Stromal cell of bone marrow (primary cell): ENCODE measurements at places on chromosomes 6 and 20.

DNA sequence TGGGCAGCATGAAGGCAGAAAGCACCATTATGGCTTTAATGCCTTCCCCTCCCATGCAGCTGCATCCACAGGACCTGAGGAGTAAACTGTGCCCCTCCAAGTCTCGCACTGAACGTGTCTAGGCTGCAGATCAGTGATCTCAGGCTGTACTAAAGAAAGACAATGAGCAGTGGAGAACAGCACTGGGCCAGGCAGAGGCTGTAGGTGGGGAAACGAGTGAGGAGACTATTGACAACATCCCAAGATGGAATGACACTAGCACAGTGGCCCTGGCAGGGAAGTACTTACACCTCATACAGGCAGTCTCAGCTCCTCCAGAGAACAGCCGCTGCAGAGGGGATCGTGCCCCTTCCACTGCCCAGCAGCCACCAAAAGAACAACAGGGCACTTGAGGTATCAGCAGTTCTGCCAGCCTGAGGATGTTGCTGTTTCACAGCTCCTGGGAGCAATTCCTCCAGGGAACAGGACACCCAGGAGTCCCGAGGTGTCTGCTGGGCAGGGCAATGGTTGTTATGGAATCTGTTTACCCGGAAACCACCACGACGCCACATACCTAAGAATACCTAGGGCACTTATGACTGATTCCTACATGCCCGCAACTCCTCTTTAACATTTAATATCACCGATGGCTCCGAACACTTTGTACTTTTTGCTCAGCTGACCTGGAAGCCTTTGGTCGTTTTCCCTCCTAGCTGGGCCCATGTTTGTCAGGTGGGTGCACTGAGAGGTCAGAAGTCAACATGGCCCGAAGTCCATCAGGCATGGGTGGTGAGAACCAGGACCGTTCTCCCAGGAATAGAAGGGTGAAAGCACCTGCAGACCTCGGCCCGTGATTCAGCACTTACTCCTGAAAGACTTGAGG, 79.1 kb downstream of the SLC22A23 start:
- DNase-seq, result no peak

GRCh38 chr6:112228480-112229332, 25.7 kb downstream of the LAMA4 start:
- DNase-seq, result no peak

GRCh38 chr20:21003902-21004301, 102.3 kb downstream of the LINC00237 start:
- DNase-seq, result no peak

GRCh38 chr6:106128981-106129781, 43.0 kb downstream of the PRDM1 start:
- peak; percentile 81 for DNase-seq

GRCh38 chr20:50085481-50086365, 27.2 kb downstream of the UBE2V1 start:
- DNase-seq, result peak; percentile 49

DNA sequence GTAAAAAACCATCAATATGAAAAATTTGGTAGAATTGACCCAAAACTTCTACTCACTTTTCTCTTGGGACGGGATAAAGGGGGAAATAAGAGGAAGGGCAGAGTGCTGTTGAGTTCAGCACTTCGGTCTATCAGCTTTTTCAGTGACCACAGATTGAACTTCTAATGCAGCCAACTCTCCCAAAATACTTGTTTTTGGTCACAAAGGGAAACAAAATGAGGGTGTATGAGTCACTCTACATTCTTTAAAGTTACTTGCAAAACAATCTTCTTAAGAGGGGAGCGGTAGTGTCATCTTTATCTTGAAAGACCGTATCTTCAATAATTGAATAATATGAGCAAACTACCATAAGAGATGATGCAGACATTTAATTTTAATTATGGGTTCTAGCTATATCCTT, 661.3 kb downstream of the CD109 start:
- peak; percentile 29 for DNase-seq

DNA sequence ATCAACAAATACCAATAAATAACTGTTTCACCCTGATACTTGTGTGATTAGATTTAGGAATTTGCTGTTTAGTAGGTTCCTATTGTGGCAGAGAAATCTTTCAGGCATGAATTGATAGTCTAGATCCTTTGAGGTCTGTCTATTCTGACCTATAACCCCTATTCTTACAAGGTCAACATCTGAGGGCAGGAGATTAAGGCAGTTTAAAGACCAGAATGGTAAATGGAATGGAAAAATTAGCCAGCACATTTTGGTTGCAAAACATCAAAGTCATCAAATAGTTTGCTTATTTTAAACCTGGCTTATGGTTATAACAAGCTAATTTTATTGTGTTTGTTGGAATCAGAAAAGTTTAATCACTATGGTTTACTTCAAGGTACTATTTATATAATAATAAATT, 78.4 kb downstream of the LIN28B start:
- no peak for DNase-seq

- no peak for DNase-seq
Observed at GRCh38 chr20:51009303-51010042, 13.4 kb downstream of the KCNG1 start.

DNA sequence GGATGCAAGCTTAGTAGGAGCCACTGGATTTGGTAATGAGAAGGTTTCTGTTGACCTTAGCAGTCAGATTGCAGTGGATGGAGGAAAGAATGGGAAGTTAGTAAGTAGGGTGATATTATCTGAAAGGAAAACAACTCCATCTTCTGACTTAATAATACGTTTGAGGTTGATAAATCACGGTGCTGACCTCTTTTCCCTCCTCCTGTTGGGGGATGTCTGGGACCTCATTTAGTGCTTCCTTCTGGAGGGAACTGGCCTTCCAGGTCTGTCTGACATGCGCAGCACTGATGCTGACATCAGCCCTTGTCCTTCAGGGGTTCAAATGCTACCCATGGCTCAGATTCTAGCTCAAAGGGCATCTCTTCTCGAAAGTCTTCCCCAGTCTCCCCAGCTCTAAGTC, 48.2 kb upstream of the AKAP12 start:
- no peak for DNase-seq

- peak; percentile 81 for DNase-seq
Observed at GRCh38 chr6:89034586-89035251, 45.8 kb upstream of the PNRC1 start.

DNA sequence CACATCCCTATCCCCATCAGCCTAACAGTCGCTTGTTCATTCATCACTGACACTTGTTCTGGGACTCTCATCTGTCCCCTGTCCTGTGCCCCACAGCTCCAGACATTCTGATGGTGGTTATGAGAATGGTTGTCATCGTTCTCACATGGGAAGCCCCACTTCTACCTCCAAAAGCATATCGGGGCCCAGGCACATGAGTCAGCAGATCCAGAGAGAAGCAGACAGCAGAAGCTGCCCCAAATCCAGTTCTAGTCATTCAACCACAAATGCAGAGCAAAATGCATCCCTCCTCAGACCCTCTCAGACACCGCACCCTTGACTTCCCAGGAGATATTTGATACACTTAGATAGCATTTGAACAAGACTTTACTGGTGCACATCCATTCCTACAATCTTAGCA, 106.0 kb downstream of the FOXF2 start:
- no peak for DNase-seq

- no peak for DNase-seq
Observed at GRCh38 chr6:34748757-34749156, 8.5 kb upstream of the SNRPC start.

DNA sequence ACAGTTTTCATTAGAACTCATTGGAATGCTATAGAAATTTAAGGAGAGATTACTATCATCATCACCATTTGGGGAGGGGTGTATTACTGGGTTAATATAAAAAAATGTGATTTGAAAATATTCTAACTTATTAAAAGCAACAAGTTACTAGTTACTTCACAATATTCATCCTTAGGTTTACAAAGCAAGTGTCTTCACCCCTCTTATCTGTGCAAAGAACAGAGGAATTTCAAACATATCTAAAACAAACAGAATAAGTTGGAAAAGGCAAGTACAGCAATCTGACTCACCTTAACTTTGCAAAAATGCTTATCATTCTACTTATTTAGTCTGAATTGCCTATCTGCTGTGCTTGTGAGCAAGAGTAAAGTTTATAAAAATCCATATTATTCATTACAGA, 32.9 kb downstream of the DCBLD1 start:
- DNase-seq, result no peak

- DNase-seq, result no peak
Observed at GRCh38 chr6:138005846-138006245, 101.4 kb downstream of the PERP start.

- DNase-seq, result no peak
Observed at GRCh38 chr6:145110109-145110508, 625.2 kb downstream of the EPM2A start.

DNA sequence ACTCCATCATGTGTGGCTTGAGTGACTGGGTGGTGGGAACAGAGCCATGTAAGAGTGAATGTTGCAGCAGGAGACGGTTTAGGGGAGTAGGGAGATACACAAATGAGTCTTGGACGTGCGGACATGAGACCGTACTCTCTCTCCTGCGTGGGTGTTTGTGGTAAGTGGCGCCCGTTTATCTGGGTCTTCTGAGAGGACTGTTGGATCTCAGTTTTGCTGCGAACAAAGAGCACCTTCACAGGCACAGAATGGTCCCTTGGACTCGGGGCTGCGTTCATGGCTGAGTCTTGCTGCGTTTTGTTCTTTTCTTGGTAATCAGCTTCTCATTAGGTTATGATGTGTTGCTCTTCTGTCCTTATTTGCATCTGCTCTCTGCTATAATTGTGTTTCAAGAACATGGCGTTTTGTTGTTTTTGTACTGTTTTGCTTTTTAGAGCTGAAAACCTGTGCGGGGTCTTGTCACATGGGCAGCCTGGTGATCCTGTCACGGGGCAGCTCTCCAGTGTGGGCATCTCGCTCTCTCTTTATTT, 28.5 kb downstream of the STK35 start:
- no peak for DNase-seq

GRCh38 chr6:108587258-108588059, 26.7 kb downstream of the FOXO3 start:
- no peak for DNase-seq

GRCh38 chr6:118134736-118135135, 227.7 kb downstream of the SLC35F1 start:
- DNase-seq, result no peak

- peak; percentile 5 for DNase-seq
Observed at GRCh38 chr6:99241905-99242534, 107.5 kb downstream of the FAXC start.

GRCh38 chr6:37741757-37742400, 44.2 kb upstream of the MDGA1 start:
- no peak for DNase-seq

- DNase-seq, result no peak
Observed at GRCh38 chr6:2854396-2854982, 12.8 kb upstream of the SERPINB1 start.

DNA sequence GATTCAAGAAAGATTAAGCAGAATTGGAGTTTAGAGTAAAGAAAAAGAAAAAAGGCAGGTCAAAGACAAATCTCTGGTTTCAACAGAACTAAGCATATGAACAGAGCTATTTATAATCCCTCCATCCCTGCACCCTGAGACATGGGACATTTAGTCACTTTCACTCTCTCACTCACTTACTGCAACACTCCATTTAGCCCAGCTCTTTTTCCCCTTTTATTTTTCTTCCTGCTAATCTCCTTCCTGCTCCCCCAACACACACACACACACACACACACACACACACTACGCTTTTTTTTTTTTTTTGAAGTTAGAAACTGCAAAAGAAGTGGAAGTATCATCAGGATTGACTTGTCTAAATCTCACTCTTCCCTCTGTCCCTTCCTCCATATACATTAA, 45.1 kb upstream of the TBC1D7 start:
- no peak for DNase-seq

DNA sequence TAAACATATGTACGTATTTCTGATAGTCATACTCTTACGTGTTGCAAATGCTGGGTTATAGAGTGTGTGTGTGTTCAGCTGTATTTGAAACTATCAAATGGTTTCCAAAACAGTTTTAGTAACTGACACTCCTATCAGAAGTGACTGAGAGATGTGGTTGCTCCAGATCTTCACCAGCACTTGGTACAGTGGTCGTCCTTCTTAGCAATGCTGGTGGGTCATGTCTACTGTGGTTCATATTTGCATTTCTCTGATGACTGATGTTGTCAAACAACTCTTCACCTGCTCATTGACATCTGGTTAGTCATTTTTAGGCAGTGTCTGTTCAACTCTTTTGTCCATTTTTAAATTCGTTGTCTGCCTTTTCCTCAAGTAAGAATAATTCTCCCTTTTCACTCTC, 259.3 kb downstream of the KIF16B start:
- DNase-seq, result no peak

DNA sequence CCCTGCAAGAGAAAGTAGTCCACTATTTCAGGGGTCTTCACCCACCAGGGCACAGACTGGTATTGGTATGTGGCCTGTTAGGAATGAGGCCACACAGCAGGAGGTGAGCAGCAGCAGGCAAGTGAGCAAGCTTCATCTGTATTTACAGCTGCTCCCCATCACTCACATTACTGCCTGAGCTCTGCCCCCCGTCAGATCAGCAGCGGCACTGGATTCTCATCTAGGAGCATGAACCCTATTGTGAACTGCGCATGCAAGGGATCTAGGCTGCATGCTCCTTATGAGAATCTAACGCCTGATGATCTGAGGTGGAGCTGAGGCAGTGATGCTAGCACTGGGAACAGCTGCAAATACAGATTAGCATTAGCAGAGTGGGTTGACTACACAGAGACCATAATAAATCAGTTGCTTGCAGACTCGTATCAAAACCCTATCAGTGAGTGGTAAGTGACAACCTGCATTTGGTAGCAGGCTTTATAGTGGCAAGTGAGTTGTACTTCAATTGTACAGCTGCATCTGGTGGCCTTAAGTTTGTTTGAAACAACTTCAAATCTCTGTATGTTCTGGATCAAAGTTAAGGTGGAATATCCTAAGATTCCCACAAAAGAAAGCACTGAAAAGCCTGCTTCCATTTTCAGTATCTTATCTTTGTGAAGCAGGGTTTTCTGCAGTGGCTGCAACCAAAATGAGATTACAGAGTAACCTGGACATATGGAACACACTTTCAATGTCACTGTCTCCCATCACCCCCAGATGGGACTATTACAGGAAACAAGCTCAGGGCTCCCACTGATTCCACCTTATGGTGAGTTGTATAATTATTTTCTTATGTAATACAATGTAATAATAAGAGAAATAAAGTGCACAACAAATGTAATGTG, 12.8 kb downstream of the C6orf141 start:
- DNase-seq, result no peak

DNA sequence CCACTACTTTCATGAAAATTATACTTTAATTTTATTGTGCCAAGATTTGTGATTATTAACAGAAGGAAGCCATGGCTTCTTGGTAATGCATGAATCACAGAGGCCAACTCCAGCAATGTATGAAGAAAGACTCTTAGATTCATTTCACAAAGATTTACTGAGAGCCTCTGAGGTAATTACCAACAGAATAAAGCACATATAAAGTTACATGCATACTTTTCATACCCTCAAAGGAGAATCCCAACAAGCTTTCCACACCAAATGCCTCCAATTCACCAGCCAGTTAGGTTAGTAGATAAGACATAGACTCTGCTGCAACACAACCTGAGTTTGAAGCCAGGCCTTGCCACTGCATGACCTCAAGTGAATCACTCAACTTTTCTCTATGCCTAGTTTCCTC, 41.9 kb downstream of the HBS1L start:
- peak; percentile 43 for DNase-seq

- peak; percentile 28 for DNase-seq
Observed at GRCh38 chr6:160520043-160520904, 143.8 kb downstream of the LPA start.
